Substantia nigra (tissue), 51 donors: ENCODE measurements at places on chromosomes 4 and X.

- no peak for DNase-seq
Observed at GRCh38 chr4:128427832-128428366, 140.3 kb upstream of the PGRMC2 start.

DNA sequence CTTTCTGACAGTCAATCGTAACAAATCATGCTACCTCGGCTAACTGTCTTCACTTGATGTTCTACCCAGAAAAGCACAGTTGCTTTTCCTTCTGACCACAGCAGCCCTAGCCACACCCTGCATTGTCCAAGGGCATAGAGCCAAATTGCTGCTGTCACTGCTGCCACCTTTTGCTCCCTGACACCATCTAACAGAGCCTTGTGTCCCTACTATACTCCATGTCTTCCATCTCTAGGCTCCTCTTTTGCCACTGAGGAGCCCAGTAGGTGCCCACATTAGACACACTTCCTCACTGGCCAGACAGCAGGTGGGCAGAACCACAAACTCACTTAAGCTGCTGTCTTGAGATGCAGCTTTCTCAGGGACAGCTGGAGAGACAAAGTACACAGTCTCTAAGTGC, 91.4 kb downstream of the ANXA3 start:
- DNase-seq = no peak

- DNase-seq = no peak
Observed at GRCh38 chr4:94302191-94302590, 40.4 kb downstream of the HPGDS start.

DNA sequence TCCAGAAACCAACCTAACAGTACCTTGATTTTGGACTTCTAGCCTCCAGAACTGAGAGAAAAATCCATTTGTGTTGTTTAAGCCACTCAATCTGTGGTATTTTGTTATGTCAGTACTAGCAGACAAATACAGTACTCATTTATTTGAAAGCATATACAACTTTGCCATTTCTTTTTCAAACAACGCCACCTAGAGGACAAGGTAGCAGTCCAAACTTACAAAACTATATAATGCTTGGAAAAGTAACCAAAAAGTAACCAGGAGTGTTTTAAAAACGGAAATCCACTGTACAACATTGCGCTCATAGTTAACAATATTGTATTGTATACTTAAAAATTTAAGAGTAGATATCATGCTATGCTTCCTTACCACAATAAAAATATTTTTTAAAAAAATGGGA, 37.0 kb upstream of the FGF13 start:
- DNase-seq = no peak

GRCh38 chr4:123299212-123299691, 97.3 kb upstream of the SPRY1 start:
- DNase-seq = no peak

DNA sequence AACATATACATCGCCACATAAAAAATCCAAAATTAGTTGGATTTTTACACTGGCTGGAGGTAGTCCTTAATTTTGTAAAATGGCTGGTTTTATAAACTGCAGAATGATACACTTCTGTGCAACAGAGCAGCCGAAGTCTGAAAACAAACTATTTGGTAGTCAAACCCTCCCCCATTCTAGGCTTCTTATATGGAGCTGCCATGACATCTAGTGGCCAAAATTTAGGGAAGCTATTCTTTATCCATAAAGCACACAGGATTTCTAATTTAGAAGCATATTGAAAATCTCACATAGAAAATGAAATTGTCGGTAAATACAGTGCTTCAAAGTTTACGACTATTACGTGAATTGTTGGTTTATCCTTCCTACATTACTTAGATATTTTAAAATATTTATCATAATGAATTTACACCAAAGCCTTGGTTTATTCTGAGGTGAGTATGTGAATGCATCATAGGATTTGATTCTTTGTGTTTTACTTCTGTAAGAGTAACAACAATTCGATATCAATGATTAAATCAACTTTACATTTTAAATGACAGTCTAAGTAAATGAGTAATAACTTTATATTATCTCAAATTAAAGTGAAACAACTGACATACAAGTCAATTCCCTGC, 113.4 kb upstream of the FAM241A start:
- DNase-seq = no peak

DNA sequence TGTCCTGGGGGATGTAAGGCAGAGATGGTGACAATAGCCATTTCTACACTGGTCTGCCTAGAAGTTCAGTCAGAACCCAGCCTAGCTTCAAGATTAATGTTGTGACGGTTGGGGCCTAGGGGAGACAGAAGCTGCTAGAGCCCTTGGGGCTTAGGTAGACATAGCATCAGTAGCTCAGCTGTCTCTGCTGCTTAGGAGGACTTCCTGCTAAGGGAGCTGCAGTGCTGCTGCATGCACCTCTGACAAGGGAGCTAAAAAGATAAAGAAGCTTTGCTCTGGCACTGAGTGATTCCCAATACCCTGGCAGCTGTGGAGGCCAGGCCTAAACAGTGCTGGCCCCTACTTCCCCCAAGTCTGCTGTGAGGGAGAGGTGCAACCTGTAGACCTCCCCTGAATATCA, 116.0 kb downstream of the CT47B1 start:
- no peak for DNase-seq

GRCh38 chr4:88582493-88582892, 9.8 kb upstream of the HERC3 start:
- no peak for DNase-seq

DNA sequence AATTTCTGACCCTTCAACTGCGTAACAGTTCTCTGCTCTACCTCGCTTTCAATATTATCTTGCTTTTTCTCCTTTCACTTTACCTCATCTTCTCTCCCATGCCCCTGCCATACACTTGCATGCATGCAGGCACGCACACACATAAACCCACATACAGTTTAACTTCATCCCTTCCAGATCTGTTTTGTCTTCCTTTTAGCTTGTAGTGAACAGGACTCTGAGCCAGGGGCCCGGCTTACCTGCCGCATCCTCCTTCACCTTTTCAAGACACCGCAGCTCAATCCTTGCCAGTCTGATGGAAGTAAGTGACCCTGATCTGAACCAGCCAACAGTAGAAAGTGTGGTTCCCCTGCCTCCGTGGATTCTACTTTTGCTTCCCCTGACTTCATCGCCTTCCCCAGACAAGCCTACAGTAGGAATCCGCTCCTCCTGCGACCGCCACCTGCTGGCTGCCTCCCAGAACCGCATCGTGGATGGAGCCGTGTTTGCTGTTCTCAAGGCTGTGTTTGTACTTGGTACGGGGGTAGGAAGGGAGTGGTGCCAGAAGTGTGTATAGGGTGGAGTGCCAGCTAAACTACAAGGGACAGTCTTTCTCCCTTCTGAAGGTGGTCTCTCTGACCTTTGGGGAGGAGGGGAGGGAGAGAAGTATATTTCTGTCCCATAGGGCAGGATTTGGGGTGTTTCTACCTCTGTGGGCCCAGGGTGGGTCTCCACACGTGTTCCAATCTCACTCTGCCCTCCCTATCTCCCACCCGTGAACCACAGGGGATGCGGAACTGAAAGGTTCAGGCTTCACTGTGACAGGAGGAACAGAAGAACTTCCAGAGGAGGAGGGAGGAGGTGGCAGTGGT, 10.7 kb downstream of the MED12 start:
- peak; percentile 4 for DNase-seq

- no peak for DNase-seq
Observed at GRCh38 chrX:22147214-22147613, 115.1 kb downstream of the PHEX start.

- DNase-seq = peak; percentile 44
Observed at GRCh38 chrX:12901486-12901885, 4.9 kb upstream of the TLR8 start.

DNA sequence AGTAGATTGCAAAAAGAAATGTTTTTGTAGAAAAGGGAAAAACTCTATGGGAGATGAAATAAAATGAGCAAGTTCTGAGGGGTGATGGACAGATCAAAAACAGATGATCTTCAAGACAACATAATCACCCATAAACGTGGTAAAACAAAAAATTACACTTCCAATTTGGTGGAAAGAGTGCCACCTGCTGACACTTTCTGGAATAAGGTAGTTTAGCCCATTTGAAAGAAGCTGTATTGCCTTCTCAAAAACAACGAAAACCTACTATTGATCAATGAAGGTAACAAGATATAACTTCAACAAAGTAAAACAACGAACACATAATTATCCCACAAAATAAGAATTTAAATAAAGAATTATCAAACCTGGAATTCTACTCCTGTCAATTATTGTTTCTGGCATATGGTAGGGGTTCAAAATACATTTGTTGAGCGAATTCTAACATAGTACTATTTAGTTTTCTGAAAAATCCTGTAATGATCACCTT, 2.5 kb downstream of the COQ2 start:
- DNase-seq = no peak

GRCh38 chr4:181659202-181659601, 584.0 kb upstream of the TENM3 start:
- no peak for DNase-seq

GRCh38 chr4:16116493-16116990, 32.7 kb upstream of the PROM1 start:
- no peak for DNase-seq

- no peak for DNase-seq
Observed at GRCh38 chr4:82293304-82293703, 80.5 kb downstream of the HNRNPD start.

DNA sequence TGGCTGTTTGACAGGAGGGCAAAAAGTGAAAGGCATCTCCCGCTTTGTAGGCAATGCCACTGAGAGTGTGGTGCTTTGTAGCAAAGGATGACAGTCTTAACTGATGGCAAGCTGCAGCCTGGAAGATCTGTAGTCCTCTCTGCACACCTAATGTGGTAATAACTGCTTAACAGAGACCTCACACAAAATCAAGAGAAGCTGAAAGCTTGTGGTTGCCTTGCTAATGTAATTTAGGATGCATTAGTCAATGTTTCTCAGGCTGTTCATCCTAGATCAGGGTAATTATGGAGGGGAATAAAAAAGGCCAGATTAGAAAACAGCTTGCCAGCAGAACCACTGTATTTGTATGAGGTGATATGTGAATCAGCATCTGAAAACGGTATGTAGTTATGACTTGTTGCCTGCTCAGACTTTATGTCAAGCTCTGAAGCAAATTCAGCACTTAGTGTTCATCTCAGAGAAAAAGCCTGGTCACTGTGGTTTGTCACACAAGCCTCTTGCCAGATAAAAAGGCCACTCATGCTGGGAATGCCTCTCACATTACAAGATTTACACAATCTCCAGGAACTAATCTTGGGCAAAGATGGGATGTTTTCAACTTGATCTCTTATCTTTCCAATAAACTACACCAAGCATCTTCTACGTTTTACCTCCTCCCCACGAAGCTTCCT, 130.8 kb downstream of the ENOX2 start:
- DNase-seq = no peak

DNA sequence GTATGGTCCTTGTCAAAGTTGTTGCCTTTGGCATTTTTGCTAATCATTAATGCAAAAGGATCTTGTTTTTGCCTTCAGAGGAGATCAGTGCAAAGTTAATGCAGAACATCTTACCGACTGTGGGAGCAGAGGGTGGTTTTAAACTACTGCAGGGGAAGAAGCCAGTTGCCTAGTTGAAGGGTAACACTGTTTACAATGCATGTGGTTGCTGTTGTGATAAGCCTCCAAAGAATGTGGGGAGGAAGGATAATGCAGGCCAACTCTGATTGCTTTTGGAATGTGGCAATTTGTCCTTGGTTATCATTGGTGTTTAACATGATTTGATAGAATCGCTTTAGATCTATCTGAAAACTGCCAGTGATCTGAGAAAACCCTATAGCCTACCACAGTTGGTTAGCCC, 204.3 kb upstream of the TLL1 start:
- no peak for DNase-seq

DNA sequence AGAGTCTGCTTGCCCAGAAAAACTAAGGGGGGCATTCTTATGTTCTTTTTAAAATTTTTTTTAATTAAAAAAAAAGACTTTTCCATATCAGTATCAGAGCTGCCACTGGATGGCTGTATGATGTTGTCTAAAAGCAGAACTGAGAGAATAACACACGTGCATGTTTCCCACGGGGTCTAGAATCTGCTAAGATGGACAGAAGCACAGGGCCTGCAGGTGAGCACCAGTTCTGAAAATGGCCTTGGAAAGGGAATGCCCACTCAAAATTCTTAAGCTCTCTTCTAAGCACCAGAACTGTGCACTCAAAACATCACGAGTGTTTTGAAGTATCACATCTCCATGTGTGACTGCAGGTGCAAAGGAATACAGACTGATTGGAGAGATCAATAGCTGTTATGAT, 61.1 kb downstream of the ARAP2 start:
- DNase-seq = no peak
